ENCODE measurements at places on chromosomes 13 and 19.

GRCh38 chr19:7817801-7818200 is 12.2 kb upstream of the EVI5L start:
- DNase-seq = no peak

- no peak for DNase-seq
These were observed 556.7 kb downstream of the PCDH9 start for GRCh38 chr13:66673401-66673800.

- no peak for DNase-seq
These were observed 2299.5 kb downstream of the PCDH9 start for GRCh38 chr13:64930636-64931035.

DNA sequence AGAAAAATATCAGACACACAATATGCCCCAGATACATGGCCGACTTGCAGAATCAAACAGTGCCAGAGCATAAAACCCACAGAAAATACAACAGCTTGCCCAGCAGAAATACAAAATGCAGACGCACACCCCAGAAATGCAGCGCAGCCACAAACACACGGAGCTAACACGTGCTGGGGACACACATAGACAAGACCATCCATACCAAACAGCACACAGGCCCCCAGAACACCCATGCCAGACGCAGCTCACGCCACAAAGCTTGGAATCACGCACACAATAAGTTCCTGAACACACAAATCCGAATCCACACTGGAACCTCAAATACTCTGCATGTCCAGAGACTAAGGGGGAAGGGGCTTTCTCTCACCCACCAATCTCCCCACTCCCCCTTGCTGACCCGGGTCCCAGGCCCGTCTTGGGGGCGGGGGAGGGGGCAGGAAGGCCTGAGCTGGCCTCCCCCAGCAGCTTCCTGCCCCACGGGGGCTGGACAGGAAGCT is 17.2 kb downstream of the CCDC97 start:
- DNase-seq = no peak

- DNase-seq = no peak
These were observed 4.8 kb upstream of the TM9SF2 start for GRCh38 chr13:99496184-99497142.

- no peak for DNase-seq
These were observed 1.0 kb upstream of the CREB3L3 start for GRCh38 chr19:4152241-4152998.

- DNase-seq = no peak
These were observed 385.4 kb upstream of the SLC10A2 start for GRCh38 chr13:103451656-103452055.

DNA sequence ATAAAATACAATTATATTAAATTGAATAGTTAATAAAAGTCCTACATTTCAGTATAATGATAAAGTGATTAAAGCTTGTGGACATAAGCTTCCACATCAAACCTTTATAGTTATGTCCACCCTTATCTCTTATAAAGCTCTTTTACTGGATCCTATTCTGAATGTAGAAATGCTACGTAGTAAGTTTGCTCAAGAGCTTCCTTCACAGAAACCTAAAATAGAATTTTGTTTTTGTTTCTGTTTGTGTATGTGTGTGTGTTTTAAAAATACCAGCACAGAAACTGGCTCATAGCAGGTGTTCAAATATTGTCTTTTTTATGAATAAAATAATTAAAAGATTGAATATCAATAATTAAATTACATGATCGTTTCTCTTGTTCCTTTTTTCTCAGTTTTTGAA is 21.0 kb upstream of the UFM1 start:
- no peak for DNase-seq

GRCh38 chr13:52738719-52739467 is 727 bp downstream of the CNMD start:
- DNase-seq = no peak

DNA sequence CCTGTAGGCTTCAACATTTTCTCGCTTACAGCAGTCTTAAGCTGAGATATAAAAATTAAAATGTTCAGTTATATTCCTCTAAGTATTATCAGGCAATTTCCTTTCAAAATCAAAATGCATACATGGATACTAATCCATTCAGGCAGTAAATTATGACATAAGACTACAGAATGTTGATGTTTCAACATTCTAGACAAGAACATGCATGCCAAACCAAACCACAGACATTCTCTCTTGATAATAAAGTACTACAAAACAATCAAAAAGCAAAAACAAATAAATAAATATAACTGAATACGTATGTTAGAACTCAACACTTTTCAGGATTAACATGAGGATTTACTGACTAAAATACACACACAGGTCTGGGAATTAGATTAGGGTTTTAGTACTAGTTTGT is 7.7 kb downstream of the DIS3 start:
- DNase-seq = no peak

DNA sequence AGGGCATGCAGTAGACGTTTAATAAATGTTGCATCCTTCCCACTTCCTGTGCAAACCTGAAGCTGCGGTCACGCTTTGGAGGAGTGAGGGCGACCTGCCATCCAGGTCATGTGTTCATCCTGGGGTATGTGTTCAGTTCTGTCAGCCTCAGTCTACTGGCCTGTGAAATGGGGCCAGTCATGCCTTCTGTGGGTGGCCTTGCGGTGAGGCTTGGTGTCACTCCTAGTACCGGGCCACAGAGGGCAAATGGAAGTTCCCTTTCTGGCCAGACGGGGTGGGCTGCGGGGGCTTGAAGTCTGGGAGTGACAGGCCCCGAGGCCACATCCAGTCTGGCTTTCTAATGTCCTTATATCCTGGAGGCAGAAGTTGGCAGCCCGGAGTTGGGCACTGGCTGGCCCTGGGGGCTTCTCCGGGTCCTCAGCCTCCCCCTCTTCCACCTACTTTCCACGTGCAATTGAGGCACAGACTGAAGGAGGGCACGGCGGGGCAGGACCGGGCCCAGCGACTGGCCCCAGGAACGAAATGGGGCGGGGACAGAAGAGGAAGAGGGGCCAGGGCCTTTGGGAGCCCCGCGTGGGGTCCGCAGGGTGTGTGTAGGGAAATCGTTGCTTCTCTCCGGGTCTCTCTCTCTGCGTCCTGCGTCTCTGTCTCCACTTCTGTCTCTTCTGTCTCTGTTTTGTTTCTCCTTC is 11.1 kb downstream of the PDE4A start:
- DNase-seq = no peak

DNA sequence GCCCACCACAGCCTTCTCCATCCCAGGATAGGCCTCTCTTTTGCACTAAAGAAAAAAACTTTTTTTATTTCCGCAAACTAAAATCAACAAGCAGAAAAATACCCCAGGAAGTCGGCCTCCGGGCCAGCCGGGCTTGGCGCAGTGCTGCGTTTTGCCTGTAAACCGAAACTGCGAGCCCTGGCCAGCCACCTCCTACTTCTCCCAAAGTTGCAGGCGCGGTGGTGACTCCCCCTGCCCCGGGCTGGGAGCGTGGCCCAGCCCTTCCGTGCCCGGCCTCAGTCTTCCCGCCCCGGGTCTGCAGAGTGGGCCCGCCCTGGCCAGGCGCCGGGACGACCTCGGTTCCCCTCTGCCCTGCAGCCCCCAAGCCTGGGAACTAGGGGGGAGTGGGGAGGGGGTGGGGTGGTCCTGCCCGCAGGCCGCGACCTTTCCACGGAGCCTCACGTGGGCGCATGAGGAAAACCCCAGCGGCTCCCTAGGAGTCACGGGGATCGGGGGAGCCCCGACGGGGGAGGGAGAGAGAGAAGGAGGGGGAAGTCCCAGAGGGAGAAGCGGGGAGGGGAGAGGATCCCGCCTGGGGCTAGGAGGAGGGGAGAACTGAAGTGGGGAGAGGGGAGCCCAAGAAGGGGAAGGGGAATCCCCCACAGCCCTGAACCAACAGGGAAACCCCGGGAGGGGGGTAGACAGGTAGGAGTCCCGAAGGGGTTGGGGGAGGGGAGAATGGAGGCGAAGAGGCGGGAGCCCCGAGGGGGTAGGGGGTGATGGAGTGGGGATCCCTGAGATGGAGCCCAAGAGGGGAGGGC is 3.0 kb downstream of the GADD45B start:
- peak; percentile 70 for DNase-seq

DNA sequence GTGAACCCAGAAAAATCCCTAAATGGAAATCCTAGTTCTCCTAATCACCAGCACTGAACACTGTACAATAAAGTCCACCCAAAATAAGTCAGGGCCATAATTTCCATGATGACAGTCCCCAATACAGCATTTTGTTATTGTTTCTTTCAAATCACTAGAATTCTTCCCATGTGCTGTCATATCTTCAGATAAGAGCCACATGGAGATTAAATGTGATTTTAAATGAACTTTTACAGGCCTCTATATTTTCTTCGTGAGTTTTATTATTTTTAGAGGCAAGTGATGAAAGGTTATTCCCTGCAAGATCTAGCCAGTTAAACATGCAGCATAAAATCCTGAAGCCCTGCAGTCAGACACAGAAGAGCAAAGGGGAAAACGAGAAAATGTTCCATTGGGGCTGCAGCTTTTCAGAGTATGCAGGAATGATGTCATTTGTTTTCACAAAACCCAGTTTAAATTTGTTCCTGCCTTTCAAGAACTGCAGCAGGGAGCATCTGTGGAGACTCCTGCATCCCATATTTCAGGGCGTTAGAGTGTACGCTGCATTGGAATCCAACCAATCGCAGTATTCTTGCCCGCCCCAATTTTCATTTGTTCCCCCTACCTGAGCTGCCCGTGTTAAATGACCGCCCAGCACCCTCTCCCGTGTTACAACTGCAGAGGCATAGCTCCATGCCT is 167.2 kb upstream of the KLF12 start:
- no peak for DNase-seq

- no peak for DNase-seq
These were observed 7.5 kb downstream of the FBN3 start for GRCh38 chr19:8141726-8142512.

DNA sequence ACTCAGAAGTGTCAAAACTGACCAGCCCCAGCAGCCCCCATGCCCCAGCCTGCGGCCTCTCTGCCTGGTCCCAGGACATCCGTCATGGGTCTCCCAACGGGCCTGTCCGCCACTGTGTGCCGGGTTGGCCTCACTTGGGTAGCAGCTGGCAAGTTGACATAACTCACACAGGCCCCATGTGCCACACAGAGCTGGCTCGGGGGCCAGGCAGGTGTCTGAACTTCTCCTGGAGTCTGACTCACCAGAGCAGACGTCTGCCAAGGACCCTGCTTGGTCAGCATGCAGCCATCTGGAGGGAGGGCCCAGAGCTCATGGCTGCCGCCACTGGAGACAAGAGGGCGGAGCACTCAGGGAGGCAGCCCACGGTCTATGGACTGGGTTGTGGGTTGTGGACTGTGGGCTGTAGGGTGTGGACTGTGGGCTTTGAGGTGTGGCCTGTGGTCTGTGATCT is 32.0 kb upstream of the TMEM255B start:
- no peak for DNase-seq

- DNase-seq = no peak
These were observed 10.7 kb downstream of the EPSTI1 start for GRCh38 chr13:42981317-42981716.

DNA sequence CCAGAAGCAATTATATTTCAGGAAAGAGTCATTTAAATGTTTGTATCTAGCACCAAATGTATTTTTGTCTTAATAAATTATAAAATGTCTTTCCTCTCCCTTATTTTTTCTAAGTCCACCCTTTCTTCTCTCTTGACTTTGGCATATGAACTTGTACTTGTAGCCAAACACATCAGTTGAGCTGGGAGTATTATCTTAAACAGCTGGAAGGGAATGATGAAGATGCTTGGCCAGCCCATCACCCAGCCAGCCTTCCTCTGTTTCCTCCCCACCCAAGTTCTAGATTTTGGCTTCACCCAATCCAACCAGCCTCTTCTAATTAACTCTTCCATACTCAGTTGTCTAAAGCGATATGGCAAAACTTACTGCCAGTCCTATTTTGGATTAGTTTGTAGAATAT is 272.5 kb downstream of the ENOX1 start:
- no peak for DNase-seq
